Fibroblast of skin of right biceps (primary cell): ENCODE measurements at places on chromosomes 3 and 15.

GRCh38 chr15:74378848-74379247 is 11.4 kb upstream of the CYP11A1 start:
- peak; percentile 65 for DNase-seq

DNA sequence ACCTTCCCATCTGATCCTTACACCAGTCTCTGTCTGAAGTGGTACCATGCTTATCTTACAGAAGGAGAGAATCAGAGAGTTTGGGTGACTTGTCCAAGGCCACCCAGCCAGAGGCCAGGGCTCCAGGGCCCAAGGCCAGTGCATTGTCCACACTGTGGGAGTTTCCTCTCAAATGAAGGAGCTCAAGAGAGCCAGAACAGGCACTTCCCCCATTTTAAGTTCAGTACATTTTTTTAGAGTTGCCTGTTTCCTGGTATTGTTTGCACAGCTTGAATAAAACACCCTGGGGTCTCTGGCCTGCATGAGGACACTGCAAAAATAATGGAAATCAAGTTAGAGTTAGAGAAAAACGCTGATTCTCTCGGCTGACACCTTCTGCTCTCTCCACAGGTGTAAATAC is 284.0 kb downstream of the SQOR start:
- DNase-seq = no peak

- DNase-seq = no peak
These were observed 589.4 kb downstream of the NLGN1 start for GRCh38 chr3:173986861-173987410.

DNA sequence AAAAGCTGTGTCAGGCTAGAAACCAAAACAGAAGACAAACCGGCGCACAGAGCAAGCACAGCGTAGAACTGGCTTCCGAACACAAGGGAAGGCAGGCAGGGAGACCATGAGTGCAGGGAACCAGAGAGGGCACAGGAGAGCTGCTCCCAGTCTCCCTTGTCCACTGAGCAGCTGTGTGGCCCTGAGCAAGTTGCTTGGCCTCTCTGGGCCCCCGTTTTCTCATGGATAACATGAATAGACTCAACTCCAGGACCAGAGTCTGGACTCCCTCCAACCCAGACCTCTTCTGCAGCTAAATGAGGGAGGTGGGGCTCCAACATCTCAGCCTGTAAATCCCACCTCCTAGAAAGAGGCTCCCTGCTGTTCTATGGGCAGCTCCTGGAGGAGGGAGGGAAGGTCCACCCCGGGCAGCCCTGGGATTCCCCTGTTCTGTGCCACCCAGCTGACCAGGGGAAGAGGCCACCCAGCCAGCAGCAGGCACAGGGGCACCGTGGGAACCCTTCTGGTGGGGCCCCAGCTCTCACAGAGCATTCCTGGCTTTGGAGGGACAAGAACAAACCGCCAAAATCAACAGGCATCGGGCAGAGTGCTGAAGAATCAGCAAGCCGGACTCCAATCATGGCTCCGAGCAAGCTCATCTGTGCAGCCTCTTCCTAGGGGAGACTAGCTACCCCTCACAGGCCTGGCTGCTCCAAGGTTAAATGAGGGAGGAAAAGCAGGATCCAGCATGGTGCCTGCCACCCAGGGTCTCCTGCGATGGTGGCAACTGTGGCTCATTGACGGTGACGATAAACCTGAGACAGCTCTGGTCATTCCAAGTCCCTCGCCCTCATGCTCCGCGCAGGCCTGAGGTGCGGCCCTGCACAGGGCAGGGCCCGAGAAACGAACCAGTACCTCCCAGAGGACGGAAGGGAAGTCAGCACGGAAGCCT is 15.1 kb downstream of the XXYLT1 start:
- DNase-seq = no peak

DNA sequence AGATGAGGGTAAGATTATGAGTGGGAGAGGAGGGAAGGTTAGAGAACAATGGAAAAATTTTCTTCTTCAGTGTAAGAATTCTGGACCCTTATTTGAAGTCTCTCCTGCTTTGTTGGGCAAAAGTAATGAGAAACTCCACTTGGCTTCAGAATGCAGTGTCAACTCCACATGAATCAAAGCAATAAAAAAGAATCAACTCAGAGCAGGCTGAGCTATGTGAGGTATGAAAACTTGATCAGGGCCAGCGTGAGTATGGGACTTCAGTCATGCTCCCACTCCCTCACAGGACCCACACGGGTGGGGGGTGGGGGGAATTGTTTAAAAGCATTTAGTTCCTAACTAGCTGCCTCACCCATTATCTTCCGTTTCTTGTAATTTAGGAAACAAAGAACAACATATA is 502.2 kb downstream of the PDCD6IP start:
- DNase-seq = no peak

- DNase-seq = no peak
These were observed 196.2 kb downstream of the CHST2 start for GRCh38 chr3:143315766-143316165.

DNA sequence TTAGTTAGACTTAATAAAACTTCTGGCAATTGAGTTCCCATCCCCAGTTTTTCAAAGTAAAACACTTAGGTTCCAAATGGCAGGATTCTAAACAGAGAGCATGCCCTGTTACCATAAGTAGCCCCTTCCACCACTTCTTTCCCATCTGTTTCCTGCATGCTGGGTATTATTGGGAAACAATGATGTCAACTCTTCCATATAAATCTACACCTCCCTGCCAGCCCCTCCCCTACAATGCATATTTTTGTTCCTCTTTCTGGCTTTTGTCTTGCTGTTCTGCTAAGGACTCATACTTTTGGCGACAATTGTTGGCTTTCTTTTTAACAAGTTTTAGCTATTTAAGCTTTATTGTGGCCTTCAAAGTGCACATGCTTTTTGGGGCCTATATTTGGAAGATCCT is 11.1 kb downstream of the ARHGAP31 start:
- DNase-seq = peak; percentile 73
